Cardiac muscle cell (in vitro differentiated cells and primary cell): ENCODE measurements at places on chromosomes 1 and 21.

- no peak overlapping the region for H3K27ac ChIP-seq
- H3K4me1 ChIP-seq, result no peaks in the 10 kb centered on the region
- H3K27me3 ChIP-seq, result no peaks in the 10 kb centered on the region
- DNase-seq, result no peak
Observed at GRCh38 chr21:20004367-20004766, 993.8 kb upstream of the NCAM2 start.

- H3K27me3 ChIP-seq, result no peaks in the 10 kb centered on the region
- no peak overlapping the region for H3K4me3 ChIP-seq
- peaks cover 10% of the 10 kb centered on the region for H3K36me3 ChIP-seq
- H3K27ac ChIP-seq, result no peak overlapping the region
- DNase-seq, result no peak
Observed at GRCh38 chr1:206453111-206453510, 17.2 kb upstream of the IKBKE start.

- no peak for DNase-seq
- H3K27me3 ChIP-seq, result no peaks in the 10 kb centered on the region
- H3K36me3 ChIP-seq, result no peaks in the 10 kb centered on the region
Observed at GRCh38 chr1:215645182-215645581, 78.1 kb downstream of the KCTD3 start.

GRCh38 chr1:173903827-173904531 is 13.1 kb downstream of the SERPINC1 start:
- H3K4me1 ChIP-seq, result no peaks in the 10 kb centered on the region
- H3K27me3 ChIP-seq, result no peaks in the 10 kb centered on the region
- DNase-seq, result no peak
- H3K4me3 ChIP-seq, result no peak overlapping the region
- no peak overlapping the region for H3K27ac ChIP-seq

DNA sequence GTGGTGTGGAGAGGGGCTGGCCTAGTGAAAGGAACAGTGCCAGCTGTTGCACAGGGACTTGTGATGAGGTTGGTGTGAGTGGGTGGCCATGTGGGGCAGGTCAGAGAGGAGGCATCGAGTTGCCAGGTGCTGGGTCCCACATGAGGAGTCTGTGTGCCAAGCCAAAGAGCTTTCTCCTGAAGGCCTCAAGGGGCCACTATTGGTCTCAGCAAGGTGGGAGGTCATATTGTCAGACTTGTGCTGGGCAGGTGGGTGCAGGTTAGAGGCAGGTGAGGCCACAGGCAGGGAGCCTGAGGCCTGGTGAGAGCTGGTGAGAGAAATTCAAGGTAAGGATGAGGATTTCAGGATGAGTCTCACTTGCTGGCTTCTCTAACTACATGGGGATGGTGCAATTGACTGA is 256.8 kb downstream of the DISC1 start:
- DNase-seq, result no peak
- no peaks in the 10 kb centered on the region for H3K36me3 ChIP-seq
- H3K27me3 ChIP-seq, result no peaks in the 10 kb centered on the region
- H3K4me3 ChIP-seq, result no peak overlapping the region

- H3K27me3 ChIP-seq, result no peaks in the 10 kb centered on the region
- DNase-seq, result no peak
- H3K4me1 ChIP-seq, result no peaks in the 10 kb centered on the region
- H3K36me3 ChIP-seq, result no peaks in the 10 kb centered on the region
- no peak overlapping the region for H3K27ac ChIP-seq
Observed at GRCh38 chr1:11417162-11417561, 61.8 kb upstream of the DISP3 start.
